ENCODE measurements at places on chromosomes 2 and 18. TPM values are rescaled to one million over a fixed set of nuclear protein-coding genes. Genes with fewer than 3 reads are reported as not detected.

- DNase-seq: no peak
Observed at GRCh38 chr2:32478889-32479620, 122.2 kb downstream of the BIRC6 start.

GRCh38 chr2:217792626-217793527 lies 209.9 kb downstream of the TNS1 start:
- no peak for DNase-seq

Gene ANKRD30BL
- 0.20 TPM for total RNA-seq

GRCh38 chr18:45724601-45725000 lies 620 bp downstream of the SLC14A1 start:
- DNase-seq: no peak

GRCh38 chr18:63180971-63181376 lies 138.6 kb downstream of the BCL2 start:
- no peak for DNase-seq

- no peak for DNase-seq
Observed at GRCh38 chr2:144937910-144938709, 418.2 kb upstream of the ZEB2 start.

Gene TRIM54
- total RNA-seq: 0.19 TPM
